SK-N-DZ (cell line): ENCODE measurements at places on chromosomes 1 and 21.

DNA sequence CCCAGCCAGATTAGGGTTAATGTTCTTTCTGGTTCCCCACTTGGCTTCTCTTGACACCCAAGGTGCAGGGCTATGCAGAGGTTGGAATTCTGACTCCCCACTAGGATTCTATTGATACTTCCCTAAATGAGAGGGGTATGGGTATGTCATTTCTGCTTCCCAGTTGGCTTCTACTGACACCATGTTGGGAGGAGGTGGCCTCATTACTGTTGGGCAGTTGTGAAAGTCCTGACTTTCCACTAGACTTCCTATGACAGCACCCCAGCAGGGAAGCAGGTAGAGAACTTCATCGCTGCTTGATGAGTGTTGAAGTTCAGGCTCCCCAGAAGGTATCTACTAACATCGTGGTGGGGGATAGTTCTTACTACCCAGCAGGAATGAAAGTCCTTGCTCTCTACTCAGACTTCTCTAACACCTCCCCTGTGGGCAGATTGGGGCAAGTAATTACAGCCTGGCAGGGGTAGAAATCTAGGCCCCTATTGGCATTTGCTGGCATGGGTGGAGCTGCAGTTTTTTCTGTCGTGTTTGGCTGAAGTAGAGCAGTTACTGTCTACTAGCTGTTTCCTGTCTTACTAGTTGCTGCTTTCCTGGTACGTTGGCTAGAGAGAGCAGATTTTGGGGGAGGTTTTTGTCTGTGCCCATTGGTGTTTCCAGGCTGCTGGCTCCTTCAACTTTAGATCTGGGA, 41.5 kb downstream of the ZYG11B start:
- no peak for DNase-seq

- no peak for DNase-seq
These were observed 20.1 kb upstream of the PTPRF start for GRCh38 chr1:43510621-43511020.

GRCh38 chr1:102190429-102190828, 193.7 kb upstream of the OLFM3 start:
- DNase-seq: no peak

DNA sequence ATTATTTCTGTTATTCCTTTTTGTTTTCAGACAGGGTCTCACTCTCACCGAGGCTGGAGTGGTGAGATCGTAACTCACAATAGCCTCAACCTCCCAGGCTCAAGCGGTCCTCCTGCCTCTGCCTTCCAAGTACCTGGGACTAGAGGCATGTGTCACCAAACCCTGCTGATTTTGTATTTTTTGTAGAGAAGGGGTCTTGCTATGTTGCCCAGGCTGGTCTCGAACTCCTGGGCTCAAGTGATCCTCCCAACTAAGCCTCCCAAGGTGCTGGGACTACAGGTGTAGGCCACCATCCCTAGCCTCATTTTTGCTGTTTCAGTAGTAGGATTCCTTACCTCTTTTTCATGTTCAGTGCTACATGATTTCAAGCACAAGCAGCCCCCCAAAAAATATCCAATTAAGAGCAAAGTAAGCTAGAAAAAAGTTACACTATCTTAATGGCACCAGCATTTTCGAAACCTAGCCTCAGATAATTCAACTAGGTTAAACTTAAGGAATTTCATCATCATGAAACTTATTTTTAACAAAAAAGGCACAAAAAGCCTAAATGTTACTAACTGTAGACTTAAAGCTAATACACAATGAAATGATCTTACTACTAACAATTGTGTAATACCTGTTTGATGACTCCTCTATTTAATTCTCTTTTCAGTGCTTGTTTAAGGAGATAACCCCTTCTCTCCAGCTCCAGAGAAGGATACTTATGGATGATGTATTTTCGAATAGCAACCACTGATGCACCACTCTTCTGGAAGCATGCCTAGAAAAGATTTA, 16.6 kb downstream of the HP1BP3 start:
- no peak for DNase-seq

DNA sequence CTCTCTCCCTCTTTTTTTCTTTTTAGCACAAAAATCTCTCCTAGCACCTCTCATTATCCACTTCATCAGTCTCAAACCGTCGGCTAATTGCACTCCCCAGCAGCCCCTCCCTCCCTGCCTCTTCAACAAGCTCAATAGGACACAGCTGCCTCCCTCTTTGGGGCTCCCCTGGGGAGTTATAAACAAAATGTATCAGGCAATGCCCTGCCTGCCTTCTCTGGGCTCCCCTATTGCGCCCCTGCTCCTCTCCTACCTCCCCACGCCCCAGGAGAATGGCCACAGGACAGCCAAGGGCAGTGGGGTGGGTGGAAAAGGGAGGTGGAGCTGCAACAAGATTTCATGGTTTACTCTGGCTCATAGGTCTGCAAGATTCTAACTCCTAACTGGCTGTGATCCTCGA, 147.1 kb upstream of the GRIK3 start:
- no peak for DNase-seq
